ENCODE measurements at places on chromosomes 3 and 15.
A peak's percentile ranks its signal among the peaks of the same experiment; 100 is the strongest.

DNA sequence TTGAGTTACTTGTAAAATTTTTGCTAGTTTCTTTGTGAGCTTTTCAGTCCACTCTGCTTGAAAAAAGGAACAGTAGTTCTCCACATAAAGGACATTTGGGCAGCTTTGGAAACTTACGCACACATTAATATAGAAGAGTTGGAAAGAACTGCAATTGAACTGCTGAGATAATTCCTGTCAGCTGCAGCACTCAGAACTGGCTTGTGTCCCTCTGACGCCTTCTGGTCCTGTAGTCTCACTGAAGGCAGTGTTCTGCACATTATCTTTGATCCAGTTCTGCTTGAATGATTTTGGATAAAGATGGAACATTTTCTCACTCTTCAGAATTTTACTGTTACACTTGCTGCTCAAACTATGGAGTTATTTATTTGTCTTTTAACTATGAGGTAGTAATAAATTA lies 901.9 kb downstream of the OTOL1 start:
- no peak for DNase-seq

- no peak for DNase-seq
These were observed 189.2 kb upstream of the THRB start for GRCh38 chr3:24683633-24684384.

- no peak for DNase-seq
These were observed 4.1 kb downstream of the PLA2G4F start for GRCh38 chr15:42152196-42152920.

DNA sequence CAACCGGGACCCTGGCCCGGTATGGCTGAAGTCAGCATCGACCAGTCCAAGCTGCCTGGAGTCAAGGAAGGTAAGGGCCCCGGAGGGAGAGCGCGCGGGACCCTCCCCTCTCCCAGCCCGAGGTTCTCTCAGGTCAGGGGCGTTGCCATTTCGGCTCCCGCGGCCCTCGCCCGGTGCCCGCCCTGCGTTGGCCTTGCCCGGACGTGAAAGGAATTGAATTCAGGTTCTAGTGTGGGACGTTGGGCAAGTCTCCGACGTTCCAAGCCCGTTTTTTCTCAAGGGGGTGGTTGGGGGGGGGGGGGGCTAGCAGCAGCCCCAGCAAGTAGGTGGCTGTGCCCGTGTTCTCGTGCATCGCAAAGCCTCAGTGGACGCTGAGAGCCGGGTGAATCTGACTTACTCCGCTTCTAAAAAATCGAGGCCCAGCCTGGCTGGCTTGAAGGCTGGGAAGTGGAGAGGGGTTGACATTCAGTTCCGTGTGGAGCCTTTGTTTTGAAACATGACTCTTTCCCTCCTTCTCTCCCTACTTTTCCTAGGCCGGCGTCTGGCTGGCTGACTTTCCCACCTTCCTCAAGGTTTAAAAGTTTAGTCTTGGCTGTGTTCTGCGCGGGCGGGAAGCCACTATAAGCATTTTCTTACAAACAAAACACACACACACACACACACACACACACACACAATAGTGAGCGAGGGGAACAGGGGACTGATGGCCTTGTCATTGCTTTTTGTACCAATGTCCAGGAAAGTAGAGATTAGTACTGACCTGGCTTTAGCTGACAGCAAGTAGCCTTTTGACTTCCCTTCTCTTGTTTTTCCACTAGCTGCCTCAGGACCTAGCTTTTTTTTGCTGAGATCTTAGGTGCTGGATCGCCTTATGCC lies at the start of gene UTS2B:
Gene UTS2B, minus strand, starts transcription at position 873 of the 876 bp plus-strand sequence. CDS start 48,337 bp downstream, outside the sequence.
- peak; percentile 39 for DNase-seq

DNA sequence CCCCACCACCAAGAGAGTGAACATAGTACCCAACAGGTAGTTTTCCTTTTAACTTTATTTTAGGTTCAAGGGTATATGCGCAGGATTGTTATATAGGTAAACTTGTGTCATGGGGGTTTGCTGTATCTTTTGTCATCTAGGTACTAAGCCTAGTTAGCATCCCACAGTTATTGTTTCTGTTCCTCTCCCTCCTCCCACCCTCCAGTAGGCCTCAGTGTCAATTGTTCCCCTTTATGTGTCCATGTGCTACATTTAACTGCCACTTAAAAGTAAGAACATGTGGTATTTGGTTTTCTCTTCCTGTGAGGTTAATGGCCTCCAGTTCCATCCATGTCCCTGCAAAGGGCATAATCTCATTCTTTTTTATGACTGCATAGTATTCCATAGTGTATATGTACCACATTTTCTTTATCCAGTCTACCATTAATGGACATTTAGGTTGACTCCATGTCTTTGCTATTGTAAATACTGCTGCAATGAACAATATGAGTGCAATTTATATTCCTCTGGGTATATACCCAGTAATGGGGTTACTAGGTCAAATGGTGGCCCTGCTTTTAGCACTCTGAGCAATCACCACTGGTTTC lies 66.2 kb downstream of the ST3GAL6 start:
- DNase-seq: no peak

DNA sequence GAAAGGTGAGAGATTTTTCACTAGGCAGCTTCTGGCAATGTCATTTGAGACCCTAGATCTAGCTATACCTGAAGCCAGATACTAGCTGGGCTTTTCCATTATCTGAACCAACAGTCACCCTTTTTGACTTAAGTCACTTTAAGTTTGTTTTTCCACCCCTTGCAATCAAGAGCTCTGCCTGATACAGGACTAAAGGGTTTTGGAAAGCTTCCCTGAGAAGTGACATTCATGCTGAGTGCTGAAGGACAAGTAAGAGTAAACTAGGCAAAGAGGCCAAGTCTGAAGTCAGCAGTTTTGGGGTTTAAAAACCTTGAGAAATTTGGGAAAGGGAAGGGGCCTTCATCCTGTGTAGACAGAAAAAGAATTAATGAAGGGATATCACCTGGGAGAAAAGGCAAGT lies 27.1 kb upstream of the CCDC174 start:
- no peak for DNase-seq

- DNase-seq: no peak
These were observed 248.6 kb upstream of the FEZF2 start for GRCh38 chr3:62621925-62622324.

DNA sequence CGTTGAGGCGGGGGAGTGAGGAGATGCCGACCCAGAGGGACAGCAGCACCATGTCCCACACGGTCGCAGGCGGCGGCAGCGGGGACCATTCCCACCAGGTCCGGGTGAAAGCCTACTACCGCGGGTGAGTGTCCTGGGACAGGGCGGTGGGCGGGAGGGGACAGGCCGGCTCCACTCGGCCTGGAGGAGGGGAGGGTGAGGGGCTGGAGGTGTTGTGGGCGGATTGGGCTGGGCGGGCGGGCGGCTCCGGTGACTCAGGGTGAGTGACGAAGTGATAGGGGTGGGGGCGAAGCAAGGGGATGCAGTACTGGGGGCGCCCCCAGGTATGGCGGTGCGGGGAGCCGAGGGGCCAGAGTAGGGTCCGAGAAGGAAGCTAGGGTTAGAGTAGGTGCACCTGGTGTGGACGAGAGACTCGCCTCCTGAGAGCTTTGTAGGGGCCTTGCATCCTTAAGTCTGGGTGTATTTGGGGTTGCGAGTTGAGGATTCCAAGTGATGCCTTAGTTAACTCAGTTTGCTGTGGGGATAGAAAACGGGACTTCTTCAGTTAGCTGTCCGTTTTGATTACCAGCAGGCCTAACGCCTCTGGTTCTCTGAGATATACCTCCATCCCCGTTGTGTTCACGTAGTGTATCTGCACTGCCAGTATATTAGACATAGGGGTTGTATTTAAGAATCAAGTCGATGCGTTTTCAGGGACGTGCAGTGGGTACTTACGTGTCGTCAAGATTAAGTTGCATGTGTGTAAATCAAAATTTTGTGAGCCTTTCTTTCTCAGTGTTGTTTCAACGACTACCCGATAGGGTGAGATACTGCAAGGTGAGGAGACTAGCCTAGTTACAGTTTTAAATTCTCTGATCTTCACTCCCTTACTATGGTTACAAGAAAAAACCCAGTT lies 670 bp downstream of the PRKCI start:
- peak; percentile 42 for DNase-seq

GRCh38 chr15:74201710-74202420 lies 722 bp downstream of the STRA6 start:
- no peak for DNase-seq

- DNase-seq: no peak
These were observed 6.6 kb downstream of the CSNK1G1 start for GRCh38 chr15:64349375-64349774.

GRCh38 chr3:100650651-100651619 lies 41.5 kb downstream of the ADGRG7 start:
- no peak for DNase-seq
